ENCODE measurements at places on chromosomes 3 and 15.

GRCh38 chr3:158718490-158719170, 13.6 kb downstream of the RARRES1 start:
- no peak for DNase-seq

DNA sequence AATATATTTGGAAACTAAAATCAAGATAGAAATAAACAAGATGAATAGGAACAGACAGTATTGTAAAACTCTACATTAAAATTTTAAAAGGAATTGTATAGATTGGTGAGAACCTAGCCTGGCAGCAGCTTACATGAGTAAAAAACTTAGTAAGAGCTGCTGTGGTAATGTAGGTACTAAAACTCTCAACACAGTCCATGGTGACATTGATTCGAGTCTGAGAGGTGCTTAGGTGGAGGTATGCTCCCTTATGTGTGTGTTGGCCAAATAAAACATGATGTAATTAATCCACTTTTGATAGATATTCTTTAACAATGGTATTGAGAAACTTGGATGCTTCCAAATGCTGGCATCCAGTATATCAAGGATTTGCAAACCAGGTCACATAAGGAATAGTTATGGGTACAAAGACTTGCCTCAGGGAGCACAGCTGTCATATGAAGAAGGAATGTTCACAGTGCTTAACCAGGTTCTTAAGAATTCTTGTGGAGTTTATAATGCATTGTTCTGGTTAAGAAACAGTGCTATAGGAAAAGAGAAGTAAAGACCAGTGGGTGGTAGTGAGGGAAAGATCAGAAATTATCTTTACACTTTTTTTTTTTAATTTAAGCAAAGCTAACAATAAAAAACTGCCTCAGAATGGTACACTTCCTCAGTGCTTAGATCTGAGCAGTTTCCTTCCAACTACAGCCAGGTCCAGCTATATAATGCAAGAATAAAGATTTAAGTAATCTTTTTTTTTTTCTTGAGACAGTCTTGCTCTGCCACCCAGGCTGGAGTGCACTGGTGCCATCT, 24.6 kb upstream of the IL20RB start:
- DNase-seq: no peak

DNA sequence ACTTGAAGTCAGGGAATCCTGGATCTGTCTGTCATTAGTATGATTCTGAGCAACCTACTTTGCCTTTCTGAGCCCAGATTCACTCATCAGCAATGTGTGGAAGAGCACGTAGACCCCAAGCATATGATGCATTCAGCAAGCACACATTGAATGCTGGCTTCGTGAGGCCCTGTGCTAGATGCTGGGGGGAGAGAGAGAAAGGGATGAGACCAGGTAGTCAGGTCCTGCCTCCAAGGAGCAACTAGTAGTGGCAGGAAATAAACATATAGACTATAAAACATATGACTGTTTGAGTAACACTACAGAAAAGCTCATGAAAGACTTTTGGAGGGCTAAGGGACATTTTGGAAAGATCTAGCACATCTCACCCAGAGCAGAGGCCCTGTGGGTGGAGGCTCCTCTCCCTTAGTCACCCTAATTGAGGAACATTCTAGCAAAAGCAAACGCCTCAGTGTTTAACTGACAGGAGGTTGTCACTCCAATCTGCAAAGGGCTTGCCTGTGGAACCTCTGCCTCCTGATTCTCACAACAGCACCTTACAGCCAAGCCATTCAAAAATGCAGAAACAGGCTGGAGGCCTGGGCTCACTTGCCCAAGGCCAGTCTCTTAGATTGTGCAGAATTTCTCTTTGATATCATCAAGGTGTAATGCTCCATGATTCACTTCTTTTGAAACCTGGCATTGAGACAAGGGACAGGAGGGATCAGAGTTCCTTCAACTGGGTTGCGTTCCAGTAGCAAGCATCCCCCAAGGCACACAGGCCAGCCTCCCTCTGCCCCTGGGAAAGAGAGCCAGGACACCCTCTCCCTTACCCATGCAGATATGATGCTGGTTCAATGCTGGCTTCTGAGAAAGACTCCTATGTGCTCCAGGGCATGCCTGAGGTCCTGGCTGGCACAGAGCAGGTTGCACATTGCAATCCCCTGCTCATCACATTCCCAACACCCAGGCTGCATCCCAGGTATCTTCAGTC, 26.1 kb downstream of the STARD5 start:
- peak; percentile 32 for DNase-seq

- DNase-seq: no peak
These were observed 47.8 kb upstream of the NEO1 start for GRCh38 chr15:73004462-73004861.

Measured in CD4-positive, alpha-beta T cell treated with Interleukin-15 for 1 hour (primary cell).